Hematopoietic multipotent progenitor cell treated with erythropoietin and hydrocortisone succinate and interleukin-3 and kit ligand, for 6 days (in vitro differentiated cells): ENCODE measurements at places on chromosomes 5 and 9.

- no peak for DNase-seq
These were observed 87.9 kb downstream of the IQGAP2 start for GRCh38 chr5:76490960-76491359.

DNA sequence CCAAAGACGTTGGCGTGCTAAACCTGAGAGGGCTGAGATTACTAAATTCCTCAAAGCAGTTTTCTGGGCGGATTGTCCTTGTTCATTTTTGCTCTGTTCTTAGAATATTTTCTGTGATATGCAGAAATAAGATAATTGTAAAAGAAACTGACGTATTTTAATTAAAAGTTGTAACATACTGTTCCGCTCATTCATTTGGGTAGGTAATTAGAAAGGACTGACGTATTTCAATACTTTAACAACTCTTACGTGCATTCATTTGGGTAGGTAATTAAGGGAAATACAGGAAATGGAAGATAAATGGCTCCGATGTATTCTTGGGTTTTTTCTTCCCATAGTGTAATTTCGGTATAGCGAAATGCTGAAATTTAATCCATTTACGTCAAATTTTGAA lies 1.1 kb downstream of the OSTF1 start:
- DNase-seq, result no peak

DNA sequence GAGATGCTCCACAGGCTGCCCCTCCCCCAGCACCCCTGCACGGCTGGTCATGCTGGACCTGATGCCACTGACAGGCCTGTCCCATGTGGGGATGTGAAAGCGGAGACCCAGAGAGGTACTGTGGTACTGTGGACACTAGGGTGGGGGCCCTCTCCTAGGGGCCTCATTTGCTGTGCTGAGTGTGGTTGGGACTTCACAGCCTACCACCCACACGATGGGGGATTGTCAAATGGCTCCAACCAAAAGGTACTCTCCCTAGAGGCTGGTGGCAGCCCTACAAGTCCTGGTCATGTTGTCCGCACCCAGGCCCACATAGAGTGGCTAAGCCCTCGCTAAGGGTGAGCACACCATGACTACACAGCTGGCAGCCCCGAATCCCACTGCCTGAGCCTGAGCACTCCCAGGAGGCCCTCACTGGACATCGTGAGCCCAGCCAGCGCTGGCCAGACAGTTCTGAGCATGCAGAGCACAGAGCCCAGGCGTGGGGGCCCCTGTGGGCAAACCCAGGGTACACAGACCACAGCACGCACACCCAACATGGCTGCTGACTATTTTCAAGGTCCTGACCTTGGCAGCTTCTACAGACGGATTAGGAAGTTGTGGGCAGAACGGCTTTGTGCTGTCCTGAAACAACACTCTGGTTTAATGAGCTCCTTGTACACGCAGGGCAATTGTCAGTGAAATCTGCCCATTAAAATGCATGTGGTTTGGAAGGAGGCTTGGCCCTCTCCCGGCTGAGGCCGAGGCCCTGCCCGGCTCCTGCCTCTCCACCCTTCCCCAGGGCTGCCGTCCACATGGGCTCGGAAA lies 214.1 kb downstream of the HSPA4 start:
- DNase-seq, result no peak

GRCh38 chr5:14394365-14394764 lies 187.2 kb upstream of the OTULINL start:
- no peak for DNase-seq

DNA sequence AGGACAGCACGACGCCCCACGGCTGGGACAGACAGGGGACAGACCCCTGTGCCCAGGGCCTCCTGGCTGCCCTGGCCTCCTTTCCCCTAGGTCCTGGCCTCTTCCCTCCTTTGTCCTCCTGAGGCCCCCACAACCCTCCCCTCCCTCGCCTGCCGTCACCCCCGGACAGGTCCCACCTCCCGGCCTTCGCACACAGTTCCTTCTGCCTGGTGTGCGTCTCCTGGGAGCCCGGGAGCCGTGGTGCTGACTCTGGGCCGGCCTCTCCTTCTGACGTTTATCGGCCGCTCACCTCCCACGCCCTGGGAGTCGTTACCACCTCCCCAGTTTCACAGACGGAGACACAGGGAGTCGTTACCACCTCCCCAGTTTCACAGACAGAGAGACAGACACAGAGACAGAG lies 25.1 kb upstream of the NOTCH1 start:
- no peak for DNase-seq

- no peak for DNase-seq
These were observed 159.2 kb downstream of the SNX18 start for GRCh38 chr5:54676481-54677340.

GRCh38 chr5:73748510-73749400 lies 122.8 kb downstream of the ARHGEF28 start:
- DNase-seq, result no peak

GRCh38 chr5:154084062-154084639 lies 45.4 kb downstream of the MFAP3 start:
- DNase-seq, result no peak

DNA sequence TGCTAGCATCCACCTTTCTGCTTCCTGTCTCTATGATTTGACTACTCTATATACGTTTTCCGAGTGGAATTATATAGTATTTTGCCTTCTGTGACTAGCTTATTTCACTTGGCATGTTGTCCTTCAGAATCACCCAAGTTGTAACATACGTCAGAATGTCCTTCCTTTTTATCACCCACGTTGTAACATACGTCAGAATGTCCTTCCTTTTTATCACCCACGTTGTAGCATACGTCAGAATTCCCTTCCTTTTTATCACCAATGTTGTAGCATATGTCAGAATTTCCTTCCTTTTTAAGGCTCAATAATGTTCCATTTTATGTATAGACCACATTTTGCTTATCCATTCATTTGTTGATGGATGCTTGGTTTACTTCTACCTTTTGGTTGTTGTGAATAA lies 22.9 kb upstream of the TAS2R1 start:
- no peak for DNase-seq

DNA sequence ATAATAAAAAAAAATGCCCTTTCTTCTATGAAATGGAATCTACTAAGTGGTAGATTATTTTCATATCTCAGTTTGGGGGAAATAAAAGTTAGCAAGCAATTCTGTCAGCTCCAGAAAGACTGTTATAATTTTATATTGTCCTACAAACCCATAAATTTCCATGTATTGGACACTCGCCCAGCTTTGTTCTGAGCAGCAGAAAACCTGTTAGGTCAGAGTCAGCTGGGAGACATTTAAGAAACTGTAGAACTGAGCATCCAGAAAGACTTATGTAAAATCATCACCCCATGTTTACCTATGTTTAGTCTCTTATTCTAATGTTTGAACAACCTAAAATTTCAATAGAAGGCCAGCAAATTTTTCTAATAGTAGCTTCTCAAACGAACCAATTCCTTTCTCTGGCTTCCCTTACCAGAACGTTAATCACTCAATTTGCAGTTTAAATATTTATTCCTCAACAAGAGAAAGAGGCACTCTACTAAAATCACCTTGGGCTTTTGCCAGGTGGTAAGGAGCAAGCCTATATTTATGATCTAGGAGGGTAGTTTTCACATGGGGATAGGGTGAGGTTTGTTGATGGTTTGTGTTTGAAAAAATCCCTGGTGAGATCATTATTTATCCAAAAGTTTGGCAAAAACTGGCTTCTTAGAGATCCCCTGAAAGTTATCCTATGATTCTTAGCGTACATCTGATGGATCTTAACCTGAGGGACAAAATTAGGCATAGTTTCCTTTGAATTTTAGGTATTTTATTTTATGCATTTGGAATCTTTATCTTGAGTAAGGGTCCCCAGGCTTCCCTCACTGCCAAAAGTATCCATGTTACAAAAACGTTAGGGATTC lies 34.4 kb downstream of the MACROH2A1 start:
- DNase-seq, result no peak

GRCh38 chr9:135908754-135909204 lies 1.4 kb upstream of the CAMSAP1 start:
- DNase-seq, result peak; percentile 27

- DNase-seq, result no peak
These were observed 30.7 kb upstream of the SYK start for GRCh38 chr9:90770927-90771326.

DNA sequence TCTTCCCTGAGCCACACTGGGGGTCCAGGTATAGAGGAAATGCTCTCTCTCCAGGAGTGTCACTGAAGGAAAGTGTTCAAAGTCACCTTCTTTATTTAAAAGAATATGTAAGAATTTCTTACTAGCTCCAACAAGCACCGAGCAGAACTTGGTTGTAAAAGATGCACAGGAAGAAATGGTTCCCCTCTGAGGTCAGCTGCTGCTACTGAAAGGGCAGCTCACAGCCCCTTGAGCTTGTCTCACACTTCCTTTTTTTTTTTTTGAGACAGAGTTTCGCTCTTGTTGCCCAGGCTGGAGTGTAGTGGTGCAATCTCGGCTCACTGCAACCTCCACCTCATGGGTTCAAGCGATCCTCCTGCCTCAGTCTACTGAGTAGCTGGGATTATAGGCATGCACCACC lies 77.2 kb downstream of the PRRT1B start:
- no peak for DNase-seq

- peak; percentile 11 for DNase-seq
These were observed 589.9 kb downstream of the ZNF608 start for GRCh38 chr5:124156415-124156996.

DNA sequence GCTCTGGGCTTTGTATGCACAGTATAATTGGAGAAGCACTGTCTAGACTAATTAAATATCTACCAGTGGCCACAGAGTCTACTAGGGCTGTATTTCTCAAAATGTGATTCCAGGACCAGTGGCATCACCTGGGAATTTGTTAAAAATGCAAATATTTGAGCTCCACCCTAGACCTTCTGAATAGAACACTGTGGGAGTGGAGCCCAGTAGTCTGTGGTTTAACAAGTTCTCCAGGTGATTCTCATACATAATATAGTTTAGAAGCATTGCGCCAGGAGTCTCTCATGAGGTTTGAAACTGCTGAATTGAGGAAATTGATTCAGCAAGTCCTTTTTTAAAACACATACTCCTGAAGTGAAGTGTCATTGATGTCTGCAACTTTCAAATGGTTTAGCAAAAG lies 74.7 kb downstream of the FCHO2 start:
- DNase-seq, result no peak

DNA sequence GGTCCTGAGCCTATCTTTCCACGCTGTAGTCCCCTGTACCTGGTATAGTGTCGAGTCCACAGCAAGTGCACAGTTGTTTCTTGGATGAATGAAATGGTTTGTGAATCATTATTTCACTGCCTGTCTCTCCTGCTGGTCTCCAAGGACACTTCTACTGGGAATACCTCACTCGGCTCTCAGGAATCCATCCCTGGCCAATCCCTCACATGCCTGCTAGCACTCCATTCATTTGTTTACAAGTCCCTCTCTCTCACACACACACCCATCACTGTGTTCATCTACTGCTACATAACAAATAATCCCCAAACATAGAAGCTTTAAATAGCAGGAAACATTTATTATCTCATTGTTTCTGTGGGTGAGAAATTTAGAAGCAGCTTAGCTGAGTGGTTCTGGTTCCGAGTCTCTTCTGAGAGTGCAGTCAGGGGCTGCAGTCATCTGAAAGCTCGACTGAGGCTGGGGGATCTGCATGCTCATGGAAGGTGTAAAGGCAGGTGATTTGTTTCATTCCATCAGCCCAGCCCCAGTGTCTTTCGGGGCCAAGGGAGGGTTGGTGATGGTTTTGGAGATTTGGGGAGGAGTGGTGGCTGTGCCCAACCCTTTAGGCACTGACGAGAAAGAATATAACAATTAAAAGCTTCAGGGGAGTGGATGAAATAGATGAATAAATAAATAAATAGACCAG lies 132.7 kb upstream of the IER5L start:
- no peak for DNase-seq

GRCh38 chr9:116423149-116423548 lies 264.0 kb upstream of the TRIM32 start:
- no peak for DNase-seq

DNA sequence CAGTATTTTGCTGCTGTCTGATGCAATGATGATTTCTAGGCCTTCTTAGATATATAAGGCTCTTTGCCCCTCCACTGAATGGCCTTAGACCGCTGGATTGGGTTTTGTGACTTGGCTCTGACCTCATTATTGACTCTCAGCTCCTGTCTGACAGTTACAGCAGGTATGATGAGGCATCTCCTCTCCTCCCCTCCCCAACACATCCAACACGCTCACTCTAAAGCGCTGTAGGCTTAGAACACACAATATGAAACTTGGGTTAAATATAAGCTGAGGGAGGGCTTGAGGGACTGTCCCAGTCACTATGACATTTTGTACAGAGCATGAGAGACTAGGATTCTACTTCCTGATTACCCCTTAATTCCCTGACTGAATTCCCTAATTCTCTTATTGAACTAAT lies 18.8 kb upstream of the CER1 start:
- DNase-seq, result no peak
